ENCODE measurements at places on chromosomes 3 and 15.

GRCh38 chr3:42872718-42873117 is 3.0 kb downstream of the CYP8B1 start:
- DNase-seq, result no peak

DNA sequence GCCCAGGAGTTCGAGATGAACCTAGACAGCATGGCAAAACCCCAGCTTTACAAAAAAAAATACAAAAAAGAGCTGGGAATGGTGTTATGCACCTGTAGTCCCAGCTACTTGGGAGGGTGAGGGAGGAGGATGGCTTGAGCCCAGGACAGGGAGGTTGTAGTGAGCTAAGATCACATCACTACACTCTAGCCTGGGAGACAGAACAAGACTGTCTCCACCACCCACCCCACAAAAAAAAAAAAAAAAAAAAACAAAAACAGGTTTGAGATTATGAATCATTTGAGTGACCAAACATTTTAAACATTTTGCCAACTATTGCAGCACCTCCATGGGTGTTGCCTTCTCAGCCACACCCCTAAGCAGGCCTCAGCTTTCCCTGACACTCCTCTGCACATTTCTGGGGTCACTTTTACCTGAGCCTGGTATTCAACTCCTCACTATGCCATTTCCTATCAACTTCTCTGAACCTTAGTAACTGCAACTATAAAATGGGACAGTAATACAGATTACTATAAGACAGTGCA is 41.8 kb downstream of the IL5RA start:
- DNase-seq, result no peak

DNA sequence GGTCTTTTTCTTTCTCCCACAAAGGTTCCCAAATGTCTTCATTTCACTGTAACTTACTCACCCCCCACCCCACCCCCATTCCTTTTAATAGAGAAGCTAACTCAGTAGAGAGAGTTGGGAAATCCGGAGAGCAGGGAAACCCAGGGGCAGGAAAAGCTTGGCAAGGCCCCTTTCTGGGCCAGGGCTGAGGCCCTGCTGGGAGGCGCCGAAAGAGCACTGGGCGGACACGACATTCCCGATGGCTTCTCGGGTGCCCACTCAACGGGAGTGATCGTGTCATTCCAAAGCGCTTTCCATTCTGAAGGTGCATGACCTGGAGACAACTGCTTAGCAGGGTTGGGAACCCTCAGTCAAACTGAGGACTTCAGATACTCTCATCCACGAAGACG is 1.6 kb upstream of the DALRD3 start:
- DNase-seq, result no peak

DNA sequence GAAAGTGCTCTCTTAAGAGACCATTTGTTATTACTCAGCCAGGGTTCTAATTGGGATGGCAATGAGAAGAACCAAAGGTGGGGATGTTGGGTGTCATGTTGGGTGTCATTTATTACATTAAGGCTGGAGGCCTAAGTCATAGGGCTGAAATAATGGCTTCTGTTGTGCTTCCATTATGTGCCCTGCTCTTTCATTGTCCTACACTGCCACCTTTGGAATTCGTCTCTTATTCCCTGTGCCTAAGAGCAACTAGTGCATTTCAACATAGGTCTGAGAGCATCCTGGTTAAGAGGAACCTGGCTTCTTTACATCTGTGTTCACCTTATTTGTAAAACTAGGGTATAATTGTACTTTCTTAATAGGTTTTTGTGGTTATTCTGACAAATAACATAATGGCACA is 32.2 kb downstream of the RIOX2 start:
- DNase-seq, result no peak

GRCh38 chr3:139758654-139759291 is 81.0 kb upstream of the NMNAT3 start:
- no peak for DNase-seq

DNA sequence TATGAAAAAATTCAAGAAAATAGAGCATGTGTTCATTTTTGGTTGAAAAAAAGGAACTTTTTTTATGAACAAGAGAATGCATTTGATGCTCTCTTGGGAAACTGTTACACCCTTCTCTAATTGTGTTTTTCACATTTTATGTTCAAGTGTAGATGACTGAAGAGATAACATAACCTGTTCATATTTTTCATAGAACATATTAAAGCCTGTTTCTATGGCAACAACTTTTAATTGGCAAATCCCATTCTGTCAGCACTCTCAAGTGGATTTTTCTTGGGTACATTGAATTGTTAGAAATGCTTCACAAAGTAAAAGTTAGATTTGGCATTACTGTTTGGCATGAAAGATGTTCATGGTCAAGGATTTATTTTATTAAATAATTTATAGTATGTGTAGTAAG is 117.5 kb downstream of the MBNL1 start:
- no peak for DNase-seq

GRCh38 chr3:175342196-175342595 is 483.1 kb downstream of the NAALADL2 start:
- DNase-seq, result no peak

- DNase-seq, result no peak
Measured at GRCh38 chr3:186786922-186787321, 3.5 kb downstream of the EIF4A2 start.

DNA sequence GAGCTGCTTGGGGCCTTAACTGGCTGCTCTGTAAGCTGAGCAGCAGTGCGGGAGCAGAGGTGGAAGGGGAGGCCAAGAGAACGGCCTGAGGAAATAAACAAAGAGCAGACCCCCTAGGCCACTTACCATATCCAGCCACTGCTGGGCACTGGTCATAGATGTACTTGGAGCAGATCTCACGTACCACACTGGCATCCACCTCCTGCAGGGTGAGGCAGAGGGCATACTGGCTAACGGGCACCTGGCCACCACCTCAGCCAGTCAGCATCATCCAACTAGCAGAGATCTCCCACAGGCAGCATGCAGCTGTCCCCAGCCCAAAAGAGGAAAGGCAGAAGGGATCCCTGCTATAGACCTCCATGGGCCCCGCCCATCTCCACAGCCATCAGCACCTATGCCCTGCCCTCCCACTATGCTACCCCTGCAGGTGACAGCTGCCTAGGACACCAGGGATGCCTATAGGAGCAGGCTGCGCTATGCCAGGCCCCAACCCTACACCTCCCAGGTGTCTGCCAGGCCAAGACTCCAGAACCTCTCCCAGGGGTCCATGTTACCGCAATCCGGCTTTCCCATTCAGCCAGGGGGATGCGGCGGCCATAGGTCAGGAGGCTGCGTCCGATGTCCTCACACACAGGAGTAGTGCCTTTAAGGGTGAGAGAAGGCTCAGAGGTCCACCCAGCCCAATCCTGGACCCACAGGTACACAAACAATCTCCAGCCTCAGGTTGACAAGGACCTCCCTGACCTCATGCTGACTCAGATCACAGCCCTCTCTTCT is 4.6 kb upstream of the COL7A1 start:
- DNase-seq, result no peak

DNA sequence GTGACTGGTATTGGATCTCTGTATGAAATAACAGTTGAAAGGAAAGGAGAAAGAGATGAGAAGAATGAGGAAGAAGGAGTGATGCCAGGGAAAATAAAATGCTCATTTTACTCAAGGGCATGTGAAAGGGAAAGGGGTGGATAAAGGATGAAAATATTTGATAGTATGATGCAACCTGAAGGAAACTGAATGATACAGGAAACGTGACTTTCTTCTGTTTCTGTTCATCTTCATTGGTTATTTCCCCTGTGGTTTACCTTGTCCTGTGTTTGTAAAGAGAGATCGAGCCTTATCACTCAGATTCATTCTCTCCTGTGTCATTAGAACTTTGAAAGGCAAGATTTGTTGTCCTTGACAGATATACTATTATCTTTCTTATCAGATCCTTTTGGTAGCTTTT is 243.6 kb upstream of the SLITRK3 start:
- DNase-seq, result no peak

DNA sequence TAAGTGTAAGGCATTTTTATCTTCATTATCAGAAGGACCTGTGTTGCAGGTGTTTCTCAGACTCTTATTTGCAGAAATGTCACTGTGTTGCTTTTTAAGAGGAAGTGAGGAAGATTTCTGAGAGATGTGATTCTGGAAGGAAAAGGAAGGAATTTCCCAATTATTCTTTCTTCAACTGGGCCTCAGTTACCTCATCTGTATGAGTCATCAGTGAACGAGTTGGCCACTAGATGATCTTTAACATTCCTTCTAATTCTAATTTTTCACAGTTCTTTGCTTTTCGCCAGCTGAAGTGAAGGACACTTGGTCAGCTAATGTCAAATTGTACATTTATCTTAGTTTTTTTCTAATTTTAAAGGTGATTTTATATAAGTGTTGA is 28.9 kb downstream of the CLEC3B start:
- DNase-seq, result no peak

DNA sequence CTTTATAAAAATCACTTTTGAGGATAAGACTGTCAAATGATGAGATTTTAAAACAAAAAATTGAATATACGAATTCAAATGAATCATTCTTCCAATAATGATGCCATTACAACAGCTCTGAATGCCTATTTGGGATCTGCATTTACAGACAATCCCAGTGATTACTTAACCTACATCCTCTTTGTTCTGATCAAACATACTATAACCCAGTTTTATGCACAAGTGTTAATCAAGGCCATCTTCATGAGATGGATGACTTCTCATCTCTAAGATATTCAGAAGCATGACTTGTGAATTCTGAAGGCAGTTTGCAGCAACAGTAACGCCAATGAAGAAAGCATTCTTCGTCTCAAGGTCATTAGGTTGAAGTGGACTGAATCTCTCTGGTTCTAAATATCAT is 90.3 kb upstream of the MEX3B start:
- no peak for DNase-seq

DNA sequence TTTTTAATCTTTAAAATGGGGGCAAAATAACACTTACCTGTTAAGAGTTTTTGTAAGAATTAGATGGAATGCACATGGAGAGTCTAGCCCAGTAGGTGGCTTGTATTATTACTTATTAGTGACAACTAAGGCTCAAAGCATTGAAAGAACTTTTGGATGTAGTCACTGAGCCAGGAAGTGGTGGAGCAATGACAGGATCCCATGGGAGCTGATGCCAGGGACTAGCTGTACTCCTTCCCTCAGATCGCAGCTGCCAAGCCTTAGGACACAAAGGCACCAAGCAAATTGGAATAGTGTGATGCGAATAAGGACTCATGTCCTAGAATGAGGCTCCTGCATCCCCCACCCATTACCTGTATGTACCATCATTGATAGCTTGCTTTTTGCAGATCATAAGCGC is 370.4 kb upstream of the RGMA start:
- no peak for DNase-seq

GRCh38 chr3:164459521-164460151 is 618.7 kb downstream of the SI start:
- DNase-seq, result no peak

DNA sequence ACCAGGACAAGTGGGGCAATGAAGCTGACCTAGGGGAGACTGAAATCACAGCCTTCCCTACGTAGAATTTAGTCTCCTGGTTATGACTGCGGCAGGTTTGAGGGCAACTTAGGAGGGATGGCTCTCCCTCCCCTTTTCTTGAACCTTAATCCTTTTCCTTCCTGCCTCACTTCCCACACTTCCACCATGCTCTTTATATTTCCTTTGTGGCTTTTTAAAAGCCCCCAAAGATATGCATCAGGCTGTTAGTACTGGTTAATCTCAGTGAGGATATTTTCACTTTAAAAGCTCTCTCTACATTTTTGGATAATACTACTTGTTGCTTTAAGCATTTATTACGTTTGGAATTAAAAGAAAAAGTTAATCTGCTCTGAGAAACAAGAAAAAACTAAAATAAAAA is 339.2 kb downstream of the SOX2 start:
- DNase-seq, result no peak

DNA sequence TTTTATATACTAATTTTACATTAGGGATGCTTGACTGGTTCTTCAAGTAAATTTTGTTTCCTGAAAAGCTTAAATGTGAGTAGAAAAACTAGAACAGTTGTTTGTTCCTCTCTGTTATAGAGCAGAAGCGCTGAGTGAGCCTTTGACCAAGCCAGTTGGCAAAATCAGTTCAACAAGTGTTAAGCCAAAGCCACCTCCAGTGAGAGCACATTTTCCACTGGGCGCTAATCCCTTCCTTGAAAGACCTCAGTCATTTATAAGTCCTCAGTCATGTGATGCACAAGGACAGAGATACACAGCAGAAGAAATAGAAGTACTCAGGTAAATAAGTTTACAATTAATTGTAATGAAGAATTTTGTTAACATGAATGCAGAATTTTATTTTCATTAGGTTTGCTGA is 14.6 kb downstream of the CAPN7 start:
- DNase-seq, result no peak

- DNase-seq, result no peak
Measured at GRCh38 chr3:30113906-30114305, 492.5 kb upstream of the TGFBR2 start.

- DNase-seq, result no peak
Measured at GRCh38 chr3:126309165-126309564, 48.0 kb downstream of the KLF15 start.

DNA sequence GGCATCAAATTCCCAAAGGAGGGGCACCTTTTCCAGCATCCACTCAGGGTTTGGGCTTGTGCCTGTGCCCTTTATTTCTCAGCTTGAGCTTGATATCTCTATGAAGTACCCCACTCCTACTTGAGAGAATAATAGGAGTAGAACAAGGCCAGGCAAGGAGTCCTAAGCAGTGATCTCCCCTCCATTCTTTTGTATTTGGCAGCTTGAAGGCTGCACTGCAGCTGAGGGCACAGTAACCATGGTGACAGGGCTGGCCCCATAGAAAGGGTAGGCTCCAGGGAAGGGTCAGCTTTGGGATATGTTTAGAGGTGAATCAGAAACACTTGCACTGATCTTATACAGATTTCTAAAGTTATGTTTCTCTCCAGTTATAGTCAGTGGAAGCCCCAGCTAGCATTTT is 145.4 kb upstream of the SLC24A5 start:
- no peak for DNase-seq

GRCh38 chr15:94620632-94621031 is 389.3 kb downstream of the MCTP2 start:
- DNase-seq, result no peak

- DNase-seq, result no peak
Measured at GRCh38 chr3:30141927-30142326, 464.5 kb upstream of the TGFBR2 start.

GRCh38 chr3:13519006-13519791 is 29.7 kb upstream of the FBLN2 start:
- DNase-seq, result no peak

DNA sequence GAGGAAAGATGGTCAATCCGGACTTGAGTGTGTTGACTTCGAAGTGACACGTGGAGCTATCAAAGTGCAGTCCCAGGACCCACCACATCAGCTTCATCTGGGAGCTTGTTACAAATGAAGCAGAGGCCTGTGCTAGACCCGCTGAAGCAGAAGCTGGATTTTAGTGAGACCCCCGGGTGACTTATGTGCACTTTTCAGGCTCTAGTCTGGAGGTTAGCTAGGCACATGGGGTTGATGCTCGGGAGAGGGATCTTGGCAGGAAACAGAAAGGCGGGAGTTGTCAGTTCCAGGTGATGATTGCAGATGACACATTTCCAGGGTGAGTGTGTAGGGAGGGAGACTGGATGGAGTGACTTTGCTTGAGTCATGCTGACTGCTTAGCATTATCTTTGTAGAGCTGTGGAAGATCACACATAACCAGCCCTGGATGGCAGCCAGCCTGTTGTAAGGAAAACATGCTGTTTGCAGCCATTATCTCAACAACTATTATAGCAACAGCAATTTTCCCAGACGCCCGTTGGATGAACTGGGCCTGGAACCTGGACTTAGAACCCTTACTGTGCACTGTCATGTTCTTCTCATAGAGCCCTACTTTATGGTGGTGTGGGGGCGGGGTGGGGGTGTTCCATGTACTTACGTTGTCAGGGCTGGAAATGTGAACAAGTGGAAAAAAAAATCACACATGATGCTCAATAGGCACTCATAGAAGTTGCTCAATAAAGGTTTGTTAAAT is 122.4 kb downstream of the THSD4 start:
- DNase-seq, result no peak
